ENCODE measurements at places on chromosomes 16 and 17.

DNA sequence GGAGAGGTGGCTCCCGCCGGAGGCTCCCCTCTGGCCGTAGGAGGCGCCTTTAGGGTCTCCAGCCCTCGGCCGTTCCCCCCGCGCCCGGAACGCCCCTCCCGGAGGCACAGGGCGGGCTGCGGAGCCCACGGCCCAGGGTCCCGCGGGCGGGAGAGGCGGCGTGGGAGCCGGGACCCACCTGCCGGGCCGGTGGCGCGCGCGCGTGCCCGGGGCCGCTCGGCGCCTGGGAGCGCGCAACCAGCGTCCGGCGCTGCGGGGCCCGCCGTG lies at the start of gene MIF4GD:
Gene MIF4GD (minus strand): TSS at position 266 of the 267 bp plus-strand sequence. CDS start 1,036 bp downstream, outside the sequence.
- no peak for DNase-seq

GRCh38 chr17:73271072-73271471 lies 9.4 kb upstream of the CPSF4L start:
- no peak for DNase-seq

DNA sequence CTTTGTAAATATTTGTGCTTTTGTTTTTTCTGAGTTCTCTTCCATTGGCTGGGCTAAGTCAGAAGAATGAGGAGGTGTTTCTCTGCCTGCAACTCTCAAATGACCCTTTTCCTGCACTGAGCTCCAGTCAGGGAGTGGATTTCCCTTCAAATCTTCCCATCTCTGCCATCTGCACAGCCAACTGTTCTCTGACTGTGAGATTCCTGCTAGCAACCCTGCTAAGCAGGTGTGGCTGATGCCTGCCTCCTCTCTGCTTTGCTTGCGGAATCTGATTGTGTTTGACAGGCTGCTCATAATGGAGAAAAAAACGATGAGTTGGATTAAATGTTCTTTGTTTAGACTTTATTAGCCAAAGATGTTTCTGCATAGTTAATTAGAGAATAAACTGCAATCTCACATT lies 519.8 kb downstream of the TMEM114 start:
- no peak for DNase-seq

GRCh38 chr17:19384723-19385391 lies 2.1 kb downstream of the MFAP4 start:
- DNase-seq, result peak; percentile 81

All from left renal pelvis (tissue), 4 donors.